ENCODE measurements at places on chromosomes 1 and 21. TPM values are rescaled to one million over a fixed set of nuclear protein-coding genes. Genes with fewer than 3 reads are reported as not detected.

- no peak for DNase-seq
Measured at GRCh38 chr1:3852711-3853485, 4.1 kb downstream of the CEP104 start.

DNA sequence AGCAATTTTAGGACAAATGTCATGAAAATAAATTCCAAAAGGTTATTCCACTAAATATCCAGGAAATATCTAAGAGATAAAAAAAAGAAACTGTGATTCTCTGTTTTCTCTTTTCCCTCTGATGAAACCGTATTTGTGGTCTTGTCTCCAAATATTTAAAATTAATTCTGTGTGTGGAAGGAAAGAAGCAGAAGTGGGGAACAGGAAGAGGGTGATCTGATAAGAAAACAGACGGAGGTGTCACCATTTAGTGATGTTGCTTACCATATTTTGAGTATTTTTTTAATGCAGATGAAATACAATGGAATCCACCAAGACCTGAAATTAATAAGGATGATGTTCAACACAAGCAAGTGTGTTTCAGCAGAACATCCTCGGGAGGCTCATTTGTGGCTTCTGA, 29.6 kb downstream of the CLCA1 start:
- DNase-seq: no peak

GRCh38 chr1:227318016-227318852, at the start of gene CDC42BPA:
TSS of gene CDC42BPA (minus strand) at chr1:227318492. CDS start at chr1:227317182, 1,310 bp downstream.
- peak; percentile 82 for DNase-seq

DNA sequence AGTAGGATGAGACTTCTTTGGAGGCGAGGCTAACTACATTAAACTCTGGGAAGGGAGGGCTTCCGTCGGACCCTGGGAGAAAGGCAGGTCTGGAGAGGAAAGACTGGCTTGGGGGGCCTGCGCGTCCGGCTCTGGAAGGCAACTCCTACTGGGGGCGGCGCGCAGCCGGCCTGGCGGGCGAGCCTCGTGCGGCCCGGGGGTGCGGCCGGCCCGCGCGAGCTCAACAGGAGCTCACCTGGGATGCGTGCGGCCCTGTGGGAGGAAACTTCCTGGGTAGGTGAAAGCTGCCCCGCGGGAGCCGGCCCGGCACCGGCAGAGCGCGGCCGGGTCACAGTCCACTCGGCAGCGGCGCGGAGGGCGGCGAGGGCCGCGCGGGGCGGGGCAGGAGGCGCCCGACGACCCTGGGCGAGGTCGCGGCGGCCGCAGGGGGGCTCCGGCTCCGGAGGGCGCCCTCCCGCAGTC, 449 bp downstream of the EPS15 start:
- DNase-seq: peak; percentile 12

DNA sequence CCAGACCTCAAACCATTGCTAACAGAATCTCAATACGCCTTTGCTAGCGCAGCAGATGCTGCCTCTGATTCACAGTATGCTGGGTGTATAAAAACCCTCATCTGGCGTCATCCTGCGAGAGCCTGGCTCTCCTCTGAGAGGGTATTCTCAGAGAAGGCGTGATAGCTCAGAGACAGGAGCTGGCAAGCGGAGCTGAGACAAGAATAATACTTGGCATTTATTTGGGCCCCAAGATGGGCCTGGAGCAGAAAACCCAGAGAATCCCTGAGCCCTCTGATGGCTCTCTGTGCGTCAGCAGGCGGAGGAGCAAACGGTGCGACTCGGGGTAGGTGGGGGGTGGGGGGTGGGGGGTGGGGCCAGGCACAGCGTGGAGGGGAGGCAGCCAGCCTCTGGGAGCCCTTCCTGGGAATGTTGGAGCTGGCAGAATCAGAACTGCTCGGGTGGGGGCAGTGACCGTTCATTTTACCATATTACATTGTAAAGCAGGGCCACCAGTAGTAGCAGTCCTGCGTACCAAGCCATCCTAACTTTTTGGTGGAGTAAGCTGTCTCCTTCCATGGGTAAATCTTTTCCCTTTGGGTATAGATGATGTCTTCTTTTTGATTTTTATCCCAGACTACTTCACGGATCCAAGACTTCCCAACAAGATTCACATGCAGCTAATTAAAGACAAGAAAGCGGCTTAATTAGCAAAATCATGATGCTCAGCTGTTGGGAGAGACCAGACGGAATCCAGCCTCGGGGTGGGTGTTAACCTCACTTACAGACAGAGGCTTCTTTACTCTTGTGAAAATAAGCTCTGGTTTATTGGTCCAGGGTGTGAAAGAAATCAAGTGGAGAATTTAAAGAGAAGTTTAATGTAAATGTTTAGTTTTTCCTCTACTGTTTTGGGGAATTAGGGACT, 7.1 kb downstream of the RIIAD1 start:
- peak; percentile 83 for DNase-seq

DNA sequence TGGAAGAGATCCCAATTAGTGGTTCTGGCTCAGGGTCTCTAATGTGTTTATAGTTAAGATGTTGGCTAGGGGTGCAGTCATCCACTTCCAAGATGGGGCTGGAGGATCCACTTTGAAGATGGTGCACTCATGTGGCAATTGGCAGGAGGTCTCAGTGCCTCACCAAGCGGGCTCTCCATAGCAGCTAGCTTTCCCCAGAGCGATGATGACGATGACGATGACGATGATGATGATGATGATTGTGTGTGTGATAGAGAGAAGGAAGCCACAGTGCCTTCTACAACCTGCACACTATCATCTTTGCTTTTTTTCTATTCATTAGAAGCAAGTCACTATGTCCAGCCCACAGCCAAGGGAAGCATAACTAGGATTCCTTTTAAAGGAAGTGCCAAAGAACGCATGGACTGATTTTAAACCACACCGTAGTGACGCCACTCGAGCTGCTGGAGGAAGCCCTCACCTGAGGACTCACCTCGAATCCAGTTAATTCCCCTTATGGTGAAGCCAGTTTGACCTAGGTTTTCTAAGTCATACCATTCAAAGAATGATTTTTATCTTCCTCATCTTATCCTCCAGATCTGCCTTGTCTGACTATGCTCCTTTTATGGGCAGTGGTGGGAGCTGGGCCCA, 49.4 kb downstream of the SRRM1 start:
- no peak for DNase-seq

DNA sequence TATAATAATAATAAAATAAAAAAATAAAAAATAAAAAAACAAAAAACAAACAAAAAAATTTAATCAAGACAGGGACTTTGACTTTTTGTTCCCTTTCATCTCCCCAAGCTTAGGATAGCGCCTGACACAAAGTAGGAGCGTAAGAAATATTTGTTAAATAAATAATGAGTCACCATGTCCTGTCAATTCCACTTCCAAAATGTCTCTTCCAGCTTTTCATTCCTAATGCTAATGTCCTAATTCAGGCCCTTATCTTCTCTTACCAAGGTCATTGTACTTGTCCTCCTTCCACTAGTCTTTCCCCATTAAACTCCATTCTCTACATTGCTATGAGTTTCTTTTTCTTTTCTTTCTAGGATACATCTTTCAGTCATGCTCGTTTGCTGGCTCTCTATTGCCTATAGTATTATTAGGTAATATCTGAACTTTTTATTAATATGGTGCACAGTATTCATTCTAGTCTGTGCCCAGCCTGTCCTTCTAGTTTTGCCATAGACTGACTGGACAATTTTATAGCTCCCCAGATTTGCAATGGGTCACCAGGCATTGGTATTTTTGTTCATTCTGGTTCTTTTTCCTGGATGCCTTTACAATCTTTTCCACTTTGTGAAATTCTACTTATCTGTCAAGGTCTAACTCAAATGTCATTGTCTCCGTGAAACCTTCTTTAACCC, 11.4 kb downstream of the NEXN start:
- DNase-seq: no peak

DNA sequence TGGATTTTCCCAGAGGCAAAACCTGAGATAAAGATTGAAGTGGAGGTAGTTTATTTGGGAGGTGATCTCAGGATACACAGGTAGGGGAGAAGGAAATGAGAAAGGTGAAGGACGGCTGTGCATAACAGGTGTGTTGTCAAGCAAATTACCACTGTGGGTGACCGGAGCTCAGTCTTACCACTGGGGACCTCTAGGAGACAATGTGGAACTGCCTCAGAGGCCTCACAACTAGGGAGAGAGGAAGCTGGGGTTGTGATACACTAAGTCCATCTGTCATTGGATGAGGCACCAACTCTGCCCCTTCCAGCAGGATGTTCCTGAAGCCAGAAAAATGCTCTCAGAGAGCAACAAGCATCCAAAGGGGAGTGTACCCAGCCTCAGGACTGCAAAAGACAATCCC, 32.6 kb downstream of the GRIK3 start:
- DNase-seq: no peak

DNA sequence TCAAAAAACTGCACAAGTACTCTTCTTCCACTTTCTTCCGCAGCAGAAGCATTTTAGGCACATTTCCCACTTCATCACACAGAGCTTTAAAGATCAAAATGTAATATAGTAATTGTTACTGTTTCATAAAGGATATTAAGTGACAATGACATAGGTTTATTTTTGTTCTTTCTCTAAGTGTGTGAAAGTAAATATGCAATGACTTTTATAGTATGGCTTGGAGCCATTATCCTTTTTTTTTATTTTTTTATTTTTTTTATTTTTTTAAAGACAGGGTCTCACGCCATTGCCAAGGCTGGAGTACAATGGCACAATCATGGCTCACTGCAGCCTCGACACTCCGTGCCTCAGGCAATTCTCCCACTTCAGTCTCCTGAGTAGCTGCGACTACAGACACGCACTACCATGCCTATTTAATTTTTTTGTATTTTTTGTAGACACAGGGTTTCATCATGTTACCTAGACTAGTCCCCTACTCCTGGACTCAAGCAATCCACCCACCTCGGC, 7.0 kb downstream of the TRIM33 start:
- DNase-seq: no peak

DNA sequence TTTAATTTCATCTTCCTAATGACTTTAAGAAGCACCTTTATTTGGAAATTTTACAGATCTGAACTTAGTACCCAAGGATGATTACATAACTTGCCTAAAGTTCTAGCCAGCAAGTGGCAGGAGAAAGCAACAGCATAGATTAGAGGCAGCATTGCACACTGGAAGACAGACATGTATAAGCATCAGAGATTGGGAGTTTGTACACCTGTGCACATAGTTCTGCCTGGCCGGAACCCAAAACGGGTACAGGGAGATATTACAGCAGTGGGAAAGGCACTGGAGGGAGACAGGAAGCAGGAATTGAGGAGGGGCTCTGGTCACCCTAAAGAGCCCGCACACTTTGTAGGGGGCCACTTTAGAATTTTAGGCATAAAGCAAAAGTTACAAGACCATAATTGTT, 19.3 kb downstream of the GBP6 start:
- DNase-seq: no peak

Gene PCP4L1
- 13.0 TPM for total RNA-seq

Gene PRELP
- 0.27 TPM for total RNA-seq

Gene SLC45A1
- total RNA-seq: 4.2 TPM

Gene WARS2
- total RNA-seq: 15.3 TPM

Measured in cerebellum (tissue), 4 donors.